ENCODE measurements at places on chromosomes 5 and 9.
A peak's percentile ranks its signal among the peaks of the same experiment; 100 is the strongest.

DNA sequence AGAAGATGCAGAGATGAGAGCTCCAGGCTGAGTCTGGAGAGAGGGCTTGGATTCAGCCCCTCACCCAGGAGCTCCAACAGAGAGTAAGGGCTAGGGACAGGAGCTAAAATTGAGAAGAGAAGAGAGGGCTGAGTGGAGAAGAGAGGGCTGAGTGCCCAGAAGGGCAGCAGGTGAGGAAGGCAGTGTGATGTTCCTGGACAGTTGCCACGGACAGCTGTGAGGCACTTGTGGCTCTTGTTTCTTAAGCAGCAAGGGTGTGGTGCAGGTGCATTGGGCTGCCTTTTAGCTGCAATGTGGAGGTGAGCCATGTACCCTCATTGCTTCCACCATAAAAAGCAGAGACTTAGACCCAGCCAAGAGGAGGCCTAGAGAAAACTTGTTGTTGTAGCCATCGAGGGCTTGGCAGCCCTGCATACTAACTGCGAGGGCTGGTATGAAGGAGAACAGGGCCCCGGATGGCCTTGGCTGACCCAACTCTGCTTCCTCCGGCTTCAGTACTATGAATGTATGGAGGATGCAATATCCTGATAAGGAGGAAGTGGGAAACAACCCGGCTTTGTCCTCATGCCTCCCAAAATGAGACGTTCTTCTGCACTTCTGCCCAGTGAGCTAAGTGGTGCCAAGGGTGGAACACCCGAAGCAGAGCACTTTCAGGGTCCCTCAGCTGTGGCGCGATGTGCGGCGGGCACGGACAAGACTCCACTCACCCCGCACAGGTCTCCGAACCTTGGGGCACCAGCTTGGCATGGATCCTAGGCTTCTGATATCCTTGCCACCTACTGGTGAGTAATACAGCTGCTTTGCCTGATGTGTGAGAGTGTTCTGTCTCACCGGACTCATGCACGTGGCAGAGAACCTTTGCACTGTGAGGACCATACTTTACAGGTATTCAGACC lies 65.2 kb downstream of the LRRC70 start:
- DNase-seq: no peak

- DNase-seq: no peak
These were observed 94.9 kb upstream of the PDE4D start for GRCh38 chr5:59988396-59988795.

GRCh38 chr9:7094052-7094451 lies 336.3 kb downstream of the KDM4C start:
- peak; percentile 2 for DNase-seq

DNA sequence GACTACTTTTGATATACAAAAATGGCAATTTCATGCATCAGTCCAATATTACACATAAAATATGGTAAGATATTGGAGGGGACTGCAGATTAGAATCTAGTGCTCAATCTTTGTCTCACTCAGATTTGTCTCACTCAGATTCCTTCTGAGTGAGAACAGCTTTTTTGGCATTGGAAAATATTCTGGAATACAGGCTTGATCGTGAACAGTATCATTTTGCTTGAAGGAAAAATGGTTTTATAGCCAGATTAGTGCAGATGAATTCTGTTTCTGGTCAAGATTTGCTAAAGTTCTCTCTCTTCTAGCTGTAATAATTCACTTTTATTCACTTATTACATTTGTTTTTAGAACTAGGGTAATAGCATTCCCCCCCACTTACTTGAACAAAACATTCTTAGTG lies 51.2 kb downstream of the MAN2A1 start:
- no peak for DNase-seq

- DNase-seq: no peak
These were observed 78.1 kb upstream of the HMHB1 start for GRCh38 chr5:143733665-143734455.

- DNase-seq: peak; percentile 53
These were observed 200.8 kb downstream of the DIRAS2 start for GRCh38 chr9:90441814-90442213.

DNA sequence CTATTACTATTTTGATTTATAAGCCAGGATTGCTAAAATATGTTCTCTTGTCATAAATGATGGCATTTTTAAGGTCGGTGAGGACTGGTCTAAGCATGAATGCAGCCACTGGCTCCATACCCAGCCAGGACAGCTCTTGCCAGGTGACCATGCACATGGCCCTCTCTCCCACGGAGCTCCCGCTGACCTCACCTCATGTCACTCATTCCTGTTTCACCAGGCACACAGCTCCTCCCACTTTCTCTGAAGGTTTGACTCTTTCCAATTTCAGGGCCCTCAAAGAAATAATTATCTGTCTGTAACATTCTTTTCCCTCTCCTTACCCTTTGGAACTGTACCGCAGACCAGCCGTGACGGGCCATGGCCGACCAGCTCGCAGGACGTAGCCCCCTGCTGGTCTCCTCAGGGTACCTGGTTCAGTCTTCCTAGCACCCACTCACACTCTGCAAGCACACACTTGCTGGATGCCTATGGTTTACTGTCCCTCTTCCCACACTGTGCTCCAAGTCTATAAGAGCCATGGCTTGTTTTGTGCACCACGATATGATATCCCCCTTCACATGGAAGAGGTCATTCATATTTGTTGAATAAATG lies 72.5 kb downstream of the LIFR start:
- DNase-seq: no peak

DNA sequence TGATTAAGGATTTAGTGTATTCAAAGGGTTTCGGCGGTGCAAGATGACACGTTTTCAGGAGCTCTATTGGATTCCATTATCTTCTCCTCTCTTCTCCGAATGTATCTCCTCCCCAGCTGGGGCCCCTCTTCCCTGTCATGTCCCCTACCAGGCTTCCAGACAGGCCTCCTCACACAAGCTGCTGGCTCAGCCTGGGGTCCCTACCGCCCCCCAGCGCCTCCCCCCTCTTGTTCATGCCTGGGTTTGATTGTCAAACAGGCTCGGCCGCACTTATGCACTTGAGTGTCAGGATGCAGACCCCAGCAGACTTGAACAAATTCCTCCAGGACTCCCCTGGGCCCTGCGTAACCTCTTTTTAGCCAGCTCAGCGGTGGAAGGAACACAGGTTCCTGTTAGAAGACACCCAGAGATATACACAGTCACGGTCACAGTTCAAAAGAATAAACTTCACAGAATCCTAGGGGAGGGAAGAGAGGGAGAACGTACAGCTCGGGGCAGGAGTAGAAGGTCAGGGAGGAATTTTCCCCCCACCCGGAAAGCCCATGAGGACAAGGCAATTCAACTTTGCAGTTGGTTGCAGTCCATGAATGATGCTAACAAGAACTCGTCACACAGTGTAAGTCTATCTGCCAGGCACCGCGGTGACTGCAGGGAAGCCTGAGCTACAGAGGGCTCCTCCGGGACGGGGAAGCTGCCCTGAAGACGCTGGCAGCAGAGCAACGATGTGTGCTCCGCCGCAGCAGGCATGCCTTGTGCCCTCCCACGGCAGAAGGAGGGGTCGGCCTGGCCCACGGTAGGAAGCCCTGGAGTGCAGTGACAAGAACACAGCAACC lies 560.0 kb downstream of the BNC2 start:
- DNase-seq: no peak

DNA sequence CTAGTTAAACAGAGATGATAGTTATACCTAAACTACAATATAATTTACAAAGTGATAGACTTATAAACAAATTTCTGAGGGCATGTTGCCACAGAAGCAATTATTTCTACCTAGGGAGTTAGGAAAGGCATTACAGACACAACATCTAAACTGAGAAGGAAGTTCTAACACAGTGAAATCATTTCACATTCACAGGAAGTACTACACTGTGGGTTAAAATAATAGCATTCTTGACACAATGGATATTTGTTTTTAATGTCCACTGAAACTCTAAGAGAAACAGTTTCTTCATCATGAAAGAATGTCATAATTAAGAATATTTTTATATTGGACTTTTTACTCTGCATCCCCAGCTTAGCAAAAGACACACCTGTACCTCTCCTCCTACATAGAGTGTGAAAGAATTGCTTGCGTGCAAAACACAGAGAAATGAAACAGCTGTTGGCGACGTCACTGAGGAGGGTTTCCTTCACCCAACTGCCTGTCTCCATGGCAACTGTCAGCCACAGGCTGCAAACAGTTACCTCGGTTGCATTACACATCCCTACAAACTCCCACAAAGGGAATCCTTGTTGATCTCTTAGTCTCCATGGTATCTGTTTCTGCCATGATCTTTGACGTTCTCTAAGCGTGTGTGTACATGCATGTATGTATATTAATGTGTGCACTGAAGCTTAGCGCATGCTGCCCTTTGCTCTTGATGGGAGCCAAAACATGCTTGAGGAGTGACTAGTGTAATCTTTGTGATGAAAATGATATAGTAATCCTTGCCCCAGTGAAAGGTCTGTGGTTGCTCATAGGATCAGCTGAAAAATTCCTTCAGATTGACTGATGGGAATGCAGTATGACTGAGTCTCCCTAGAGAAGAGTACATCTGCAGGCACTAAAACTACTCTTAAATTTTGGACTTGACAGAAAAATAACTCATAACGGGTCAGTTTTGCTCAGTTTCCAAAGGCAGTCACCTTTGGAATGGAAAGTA lies 168.5 kb downstream of the ACTL7B start:
- DNase-seq: peak; percentile 8

DNA sequence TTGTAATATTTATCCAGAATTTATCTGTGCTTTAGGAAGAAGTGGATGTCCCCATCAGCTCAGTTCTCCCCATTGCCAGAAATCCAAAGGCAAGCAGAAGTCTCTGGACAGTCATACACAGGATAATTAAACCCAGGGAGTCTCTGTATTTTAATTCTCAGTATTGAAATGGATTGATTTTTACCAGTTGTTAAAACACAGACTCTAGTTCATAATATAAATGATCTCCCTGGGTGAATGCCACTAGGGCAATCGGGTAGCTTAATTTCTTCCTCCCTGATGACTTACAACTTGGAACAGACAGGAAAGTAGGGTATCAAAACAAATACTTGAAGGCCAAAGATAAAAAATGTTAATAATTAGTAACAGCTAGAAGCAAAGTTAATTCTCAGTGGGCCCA lies 66.5 kb upstream of the DAP start:
- no peak for DNase-seq

DNA sequence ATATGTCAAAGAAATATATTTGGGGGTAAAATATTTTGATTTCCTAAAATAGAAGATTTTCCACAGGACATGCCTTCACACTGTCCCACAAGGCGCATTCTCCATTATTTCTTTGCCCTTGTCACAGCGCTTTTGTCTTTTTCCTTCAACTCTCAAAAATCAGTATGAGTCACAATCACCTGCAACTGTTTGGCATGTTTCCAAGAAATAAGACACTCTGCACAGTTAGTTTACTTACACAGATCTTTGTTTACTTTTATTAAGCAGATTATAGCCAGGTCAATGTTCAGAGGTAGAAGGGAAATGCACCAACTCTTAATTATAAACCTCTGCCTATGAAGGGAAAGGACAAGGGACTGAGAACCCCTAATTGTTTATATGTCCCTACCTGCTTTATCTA lies 9.5 kb downstream of the CEMIP2 start:
- peak; percentile 32 for DNase-seq

DNA sequence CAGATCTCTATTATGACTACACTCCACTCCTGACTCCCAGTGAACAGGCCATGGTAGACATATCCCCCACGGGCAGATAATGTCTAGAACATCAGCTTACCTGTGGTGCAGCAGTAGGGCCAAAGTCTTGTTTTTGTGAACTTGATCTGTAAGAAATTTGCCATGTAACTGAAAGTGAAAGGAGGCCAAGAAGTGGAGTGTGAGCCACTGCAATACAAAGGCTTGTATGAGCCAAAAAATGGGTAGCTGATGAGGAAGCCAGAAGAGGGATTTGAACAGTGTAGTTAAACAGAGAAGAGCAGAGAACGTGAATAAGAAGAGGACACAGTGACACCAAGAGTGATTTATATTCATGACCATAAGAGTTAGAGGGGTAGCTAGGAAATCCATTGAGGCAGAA lies 361.7 kb downstream of the DMRT2 start:
- no peak for DNase-seq

GRCh38 chr5:179772351-179772750 lies 21.4 kb upstream of the LTC4S start:
- DNase-seq: no peak

GRCh38 chr5:137335493-137335892 lies 163.6 kb downstream of the SPOCK1 start:
- no peak for DNase-seq

GRCh38 chr9:96061293-96061987 lies 185.9 kb downstream of the ERCC6L2 start:
- DNase-seq: peak; percentile 7

- DNase-seq: no peak
These were observed 10.1 kb downstream of the PLIN2 start for GRCh38 chr9:19117039-19117716.

GRCh38 chr5:157563373-157563928 lies 12.1 kb downstream of the ADAM19 start:
- no peak for DNase-seq

All from Calu3 (cell line).